ENCODE measurements at places on chromosomes 7 and 10.

- DNase-seq, result no peak
These were observed 20.5 kb upstream of the GATA3 start for GRCh38 chr10:8033812-8034465.

- DNase-seq, result no peak
These were observed 205.8 kb upstream of the TEX47 start for GRCh38 chr7:89001306-89001705.

DNA sequence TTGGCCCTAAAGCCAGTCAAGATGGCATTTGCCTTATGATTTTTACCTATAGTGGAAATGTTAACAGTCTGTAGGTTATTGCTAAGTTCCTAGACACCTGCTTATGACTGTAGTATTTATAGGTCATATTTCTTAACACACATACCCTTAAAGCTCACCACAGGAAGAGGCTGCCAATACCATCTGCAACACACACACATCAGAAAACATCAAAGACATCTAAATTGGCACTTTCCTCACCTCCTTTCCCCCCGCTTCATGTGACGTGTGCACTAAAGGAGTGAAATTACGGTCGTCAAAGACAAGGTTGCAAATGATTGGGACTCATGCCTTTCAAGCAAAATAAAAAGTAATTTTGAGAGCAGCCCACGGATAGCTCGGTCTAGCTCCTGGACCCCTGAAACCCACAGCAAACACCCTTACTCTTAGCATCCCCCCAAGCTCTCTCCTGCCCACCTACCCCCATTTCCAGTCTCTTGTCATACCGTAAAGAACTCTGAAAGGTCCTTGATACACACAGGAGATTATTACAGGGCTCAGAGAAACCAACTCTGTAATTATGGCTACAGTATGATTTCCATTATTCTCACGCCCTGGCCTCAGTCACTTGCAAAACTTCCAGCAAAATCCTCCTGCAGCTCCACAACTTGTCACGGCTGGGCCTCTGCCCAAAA, 90.5 kb downstream of the PLXNA4 start:
- no peak for DNase-seq

DNA sequence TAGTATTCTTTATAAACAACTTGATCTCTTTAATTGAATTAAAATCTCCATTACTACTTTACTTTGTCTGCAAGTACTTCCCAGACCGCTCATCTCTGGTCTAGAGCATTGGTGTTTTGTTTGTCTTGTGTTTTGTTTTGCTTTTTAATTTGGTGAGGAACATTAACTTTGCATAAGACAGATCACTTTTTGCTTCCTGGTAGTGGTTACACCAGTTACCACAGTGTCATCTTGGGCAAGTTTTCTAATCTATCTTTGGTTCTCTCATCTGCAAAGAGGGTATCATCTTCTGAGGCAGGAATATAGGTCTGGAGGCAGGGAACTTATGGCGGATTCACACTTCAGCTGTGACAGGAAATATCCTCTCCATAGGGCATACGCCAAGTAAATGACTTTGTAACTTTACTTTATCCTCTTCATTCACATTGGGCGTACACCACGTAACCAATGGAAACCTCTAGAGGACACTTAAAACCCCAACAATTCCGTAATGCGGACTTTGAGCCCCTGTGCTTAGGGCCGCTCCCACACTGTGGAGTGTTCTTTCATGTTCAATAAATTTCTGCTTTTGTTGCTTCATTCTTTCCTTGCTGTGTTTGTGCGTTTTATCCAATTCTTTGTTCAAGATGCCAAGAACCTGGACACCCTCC, 83.2 kb upstream of the JAZF1 start:
- DNase-seq, result no peak

GRCh38 chr7:5709347-5709950, 72.0 kb downstream of the RNF216 start:
- DNase-seq, result no peak

GRCh38 chr7:123715799-123716198, 33.0 kb downstream of the WASL start:
- no peak for DNase-seq

- peak; percentile 100 for DNase-seq
These were observed 57.5 kb upstream of the CREB5 start for GRCh38 chr7:28354601-28355402.

- DNase-seq, result no peak
These were observed 161.2 kb upstream of the TNRC18 start for GRCh38 chr7:5584821-5585220.

- DNase-seq, result no peak
These were observed 192.3 kb downstream of the REEP3 start for GRCh38 chr10:63713191-63714144.

DNA sequence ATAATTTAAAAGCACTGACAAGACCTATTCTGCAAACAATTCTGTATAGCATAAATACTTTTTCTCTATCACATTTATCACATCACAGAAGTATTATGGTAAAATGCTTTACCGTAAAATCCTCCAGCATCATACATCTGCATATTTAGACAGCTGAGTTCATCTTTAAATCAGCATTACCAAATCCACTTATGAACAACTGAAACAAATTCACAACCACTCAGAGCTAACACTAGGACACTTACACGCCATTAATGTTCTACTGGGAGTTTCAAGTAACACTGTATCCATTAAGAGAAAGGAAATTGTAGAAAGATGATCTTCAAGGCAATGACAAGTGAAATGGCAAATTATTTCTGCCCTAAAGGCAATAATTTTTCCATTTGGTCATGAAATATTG, 105.7 kb upstream of the DKK1 start:
- no peak for DNase-seq

GRCh38 chr7:12595148-12595547, 24.6 kb downstream of the SCIN start:
- no peak for DNase-seq

- DNase-seq, result no peak
These were observed 264.1 kb downstream of the PHF14 start for GRCh38 chr7:11237742-11238141.

DNA sequence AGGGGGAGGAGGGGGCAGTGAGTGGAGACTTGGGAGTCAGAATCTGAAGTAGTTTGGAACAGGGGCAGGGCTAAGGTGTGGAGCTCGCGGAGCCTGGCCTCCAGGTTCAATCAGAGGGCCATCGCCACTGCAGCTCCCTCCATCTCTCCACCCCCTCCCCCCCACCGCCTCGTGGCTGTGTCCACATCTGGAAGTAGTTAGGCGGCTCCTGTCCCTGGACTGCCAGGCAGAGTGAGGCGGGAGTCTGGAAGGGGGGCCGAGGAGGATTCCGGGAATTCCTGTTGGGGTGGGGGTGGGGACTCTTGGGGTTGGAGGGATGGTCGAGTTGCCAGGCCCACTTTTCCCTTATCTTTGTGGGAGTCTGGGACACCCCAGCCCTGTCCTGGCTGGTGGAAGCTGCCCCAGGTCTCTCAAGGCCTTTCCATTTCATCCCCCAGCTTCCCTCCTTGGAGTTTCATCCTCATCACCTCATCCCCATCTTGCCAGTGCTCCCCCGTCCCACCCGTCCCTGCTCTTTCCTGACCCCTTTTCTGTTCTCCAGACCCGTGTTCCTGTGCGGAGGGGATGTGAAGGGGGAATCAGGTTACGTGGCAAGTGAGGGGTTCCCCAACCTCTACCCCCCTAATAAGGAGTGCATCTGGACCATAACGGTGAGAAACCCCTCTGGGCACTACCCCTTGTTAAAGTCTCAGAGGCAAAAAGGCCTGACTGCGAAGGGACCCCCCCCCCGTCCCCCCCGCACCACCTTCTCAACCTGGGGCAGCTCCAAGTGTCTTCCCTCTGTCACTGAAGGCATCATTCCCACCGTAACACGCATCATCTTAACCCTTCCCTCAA, 944 bp downstream of the PCOLCE start:
- peak; percentile 13 for DNase-seq
